ENCODE measurements at places on chromosomes 1 and 21.

DNA sequence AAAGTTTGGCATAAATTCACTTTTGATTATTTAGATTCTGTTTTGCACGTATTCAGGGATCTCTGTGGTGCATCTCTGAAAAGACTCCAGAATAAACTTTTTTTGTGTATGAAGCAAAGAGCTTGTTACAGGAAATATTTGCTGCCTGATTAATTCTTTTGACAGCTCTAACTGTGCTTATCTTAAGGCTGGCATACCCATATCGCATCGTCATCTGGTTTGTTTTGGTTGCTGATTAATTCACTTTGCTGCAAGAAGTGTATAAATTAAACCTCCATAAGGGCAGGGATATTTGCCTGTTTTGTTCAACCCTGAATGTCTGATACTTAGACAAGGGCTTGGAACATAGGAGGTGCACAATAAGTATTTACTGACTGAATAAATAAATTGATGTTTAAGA, 17.5 kb upstream of the DUSP10 start:
- DNase-seq = no peak
- no peaks in the 10 kb centered on the region for H3K27me3 ChIP-seq
- no peak overlapping the region for H3K4me3 ChIP-seq
- H3K27ac ChIP-seq = no peak overlapping the region

DNA sequence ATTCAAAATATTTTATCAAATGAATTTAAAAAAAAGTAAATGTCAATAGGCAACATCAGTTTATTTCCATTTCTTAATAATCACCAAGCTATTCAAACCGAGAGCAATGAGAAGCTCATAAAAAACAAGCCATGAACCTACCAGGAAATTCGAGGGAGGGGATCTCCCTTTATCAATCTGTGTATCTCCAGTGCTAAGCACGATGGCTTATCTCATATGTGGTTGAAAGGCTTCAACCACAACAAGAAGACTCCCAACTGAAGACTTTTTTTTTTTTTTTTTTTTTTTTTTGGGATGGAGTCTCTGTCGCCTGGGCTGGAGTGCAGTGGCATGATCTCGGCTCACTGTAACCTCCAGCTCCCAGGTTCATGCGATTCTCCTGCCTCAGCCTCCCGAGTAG, 833.3 kb downstream of the USP25 start:
- H3K4me1 ChIP-seq = no peaks in the 10 kb centered on the region
- H3K27me3 ChIP-seq = no peaks in the 10 kb centered on the region
- DNase-seq = no peak
- H3K36me3 ChIP-seq = no peaks in the 10 kb centered on the region
- H3K4me3 ChIP-seq = no peak overlapping the region

GRCh38 chr1:118563981-118564951, 379.2 kb upstream of the SPAG17 start:
- no peak overlapping the region for H3K27ac ChIP-seq
- no peak for DNase-seq
- no peak overlapping the region for H3K4me3 ChIP-seq
- no peaks in the 10 kb centered on the region for H3K36me3 ChIP-seq

DNA sequence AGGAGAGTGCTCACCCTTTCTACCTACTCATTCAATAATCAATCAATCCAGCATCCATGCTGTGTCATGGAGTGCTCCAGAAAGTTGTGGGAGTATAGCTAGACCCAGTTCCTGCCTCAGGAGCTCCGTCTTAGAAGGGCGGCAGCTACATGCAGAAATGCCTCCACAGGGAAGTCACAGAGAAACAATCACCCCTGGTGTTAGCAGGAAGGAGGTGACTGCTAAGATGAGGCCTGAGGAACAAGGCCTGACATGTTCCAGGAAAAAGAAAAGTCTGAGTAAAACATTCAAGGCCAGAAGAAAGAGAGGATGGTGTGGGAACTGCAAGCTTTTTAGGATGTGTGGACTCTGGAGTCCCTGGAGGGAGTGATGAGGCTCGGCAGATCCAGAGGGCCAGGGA, 142.5 kb upstream of the MAGI3 start:
- no peak for DNase-seq
- H3K36me3 ChIP-seq = no peaks in the 10 kb centered on the region
- H3K27ac ChIP-seq = no peak overlapping the region

DNA sequence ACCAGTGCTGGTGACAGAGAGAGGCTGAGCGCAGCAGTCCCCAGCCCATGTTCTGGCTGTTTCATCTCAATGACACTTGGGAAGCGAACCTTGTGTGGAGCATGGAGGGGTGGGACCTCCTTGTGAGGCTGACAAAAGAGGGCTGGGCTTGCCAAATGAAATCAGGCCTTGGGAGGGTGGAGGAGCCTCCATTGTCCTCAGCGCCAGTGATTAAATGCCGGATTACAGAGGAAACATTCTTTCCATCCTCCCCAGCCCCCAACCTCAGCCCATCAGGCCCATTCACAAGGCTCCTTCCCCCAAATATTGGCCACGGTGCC, 63.3 kb upstream of the PAXBP1 start:
- no peak overlapping the region for H3K27ac ChIP-seq
- H3K36me3 ChIP-seq = no peaks in the 10 kb centered on the region

- peaks cover 19% of the 10 kb centered on the region for H3K4me1 ChIP-seq
- no peak overlapping the region for H3K27ac ChIP-seq
- H3K27me3 ChIP-seq = no peaks in the 10 kb centered on the region
- DNase-seq = no peak
- no peaks in the 10 kb centered on the region for H3K36me3 ChIP-seq
These were observed 4.5 kb upstream of the FNBP1L start for GRCh38 chr1:93443454-93443853.

All from K562 (cell line).